ENCODE measurements at places on chromosomes 4 and X. TPM values are rescaled to one million over a fixed set of nuclear protein-coding genes. Genes with fewer than 3 reads are reported as not detected.

GJB1 gene
- total RNA-seq = not detected

EPGN gene
- total RNA-seq = 3.3 TPM

SPARCL1 gene
- 435 TPM for total RNA-seq

SORCS2 gene
- 2.4 TPM for total RNA-seq

DNA sequence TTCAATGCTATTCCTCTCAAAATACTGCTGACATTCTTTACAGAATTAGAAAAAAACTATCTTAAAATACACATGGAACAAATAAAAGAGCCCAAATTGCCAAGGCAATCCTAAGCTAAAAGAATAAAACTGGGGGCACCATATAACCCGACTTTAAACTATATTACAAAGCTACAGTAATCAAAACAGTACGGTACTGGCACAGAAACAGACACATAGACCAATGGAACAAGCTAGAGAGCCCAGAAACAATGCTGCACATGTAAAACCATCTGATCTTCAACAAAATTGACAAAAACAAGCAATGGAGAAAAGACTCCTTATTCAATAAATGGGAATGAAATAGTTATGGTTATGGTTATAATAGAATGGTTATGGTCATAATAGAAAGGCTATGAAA lies 482.6 kb downstream of the IDS start:
- DNase-seq = no peak

GRCh38 chr4:88411491-88412096 lies 32.9 kb downstream of the HERC6 start:
- no peak for DNase-seq

DNA sequence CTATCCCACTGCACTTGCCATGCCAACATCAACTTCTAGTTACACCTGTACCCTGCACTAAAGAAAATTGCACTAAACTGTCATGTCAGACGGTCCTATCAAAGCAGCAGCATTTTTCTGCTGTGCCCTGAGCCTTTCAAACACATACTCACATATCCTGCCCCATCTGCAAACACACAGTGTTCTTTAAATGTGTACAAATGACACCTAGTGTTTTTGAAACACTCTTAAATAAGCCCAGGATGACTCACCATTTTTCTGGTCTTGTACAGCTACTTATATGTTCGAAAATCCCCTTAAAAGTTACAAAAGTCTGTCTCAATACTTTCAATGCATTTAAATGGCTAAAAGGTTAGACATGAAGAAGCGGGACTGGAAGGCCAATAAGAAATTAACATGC lies 346.7 kb upstream of the PPARGC1A start:
- DNase-seq = no peak

DNA sequence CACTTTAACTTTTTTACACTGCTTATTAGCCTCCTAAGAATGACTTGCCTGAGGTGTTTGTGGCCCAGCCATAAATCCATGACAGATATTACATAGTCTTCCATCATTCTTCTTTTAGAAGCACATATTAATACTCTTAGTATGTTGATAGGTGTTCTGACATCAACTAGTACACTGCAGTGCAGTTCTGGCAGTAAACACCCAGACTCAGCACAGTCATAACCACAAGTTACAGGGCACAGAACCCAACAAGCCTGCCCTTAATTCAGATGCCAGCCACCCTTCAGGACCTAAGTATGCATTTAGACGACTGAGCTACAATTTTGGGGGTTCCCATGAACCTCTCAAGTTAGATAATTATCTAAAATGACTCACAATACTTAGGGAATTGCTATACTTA lies 36.5 kb upstream of the GUCY1B1 start:
- no peak for DNase-seq

GRCh38 chr4:120286813-120287212 lies 220.2 kb upstream of the MAD2L1 start:
- no peak for DNase-seq

DNA sequence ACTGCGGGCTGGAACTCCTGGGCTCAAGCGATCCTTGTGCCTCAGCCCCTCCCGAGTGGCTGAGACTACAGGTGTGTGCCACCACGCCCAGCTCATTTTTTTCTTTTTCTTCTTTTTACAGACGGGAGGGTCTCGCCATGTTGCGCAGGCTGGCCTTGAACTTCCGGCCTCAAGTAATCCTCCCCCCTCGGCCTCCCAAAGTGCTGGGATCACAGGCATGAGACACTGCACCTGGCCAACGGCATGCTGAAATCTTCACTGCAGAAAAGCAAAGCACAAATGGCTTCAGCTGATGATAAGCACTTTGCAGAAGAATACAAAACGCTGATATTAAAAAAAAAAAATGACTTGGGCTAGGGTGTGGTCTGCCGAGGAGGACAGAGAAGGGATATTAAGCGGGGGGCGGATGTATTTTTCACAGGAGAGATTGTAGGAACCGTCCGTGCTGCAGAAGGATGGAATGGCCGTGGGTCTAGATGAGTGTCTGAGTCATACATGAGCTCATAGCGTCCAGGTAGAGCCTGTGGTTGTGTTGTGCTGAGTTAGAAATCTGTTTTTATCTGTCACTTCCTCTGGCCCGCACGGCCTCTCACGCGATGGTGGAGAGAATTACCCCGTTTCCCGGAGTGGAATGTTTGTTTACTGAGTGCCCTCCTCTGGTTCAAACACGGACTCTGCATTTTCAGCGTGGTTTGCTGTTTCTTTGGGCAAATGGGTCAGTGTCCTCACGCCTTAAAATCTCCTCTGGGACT lies 8.5 kb upstream of the AKAP17A start:
- DNase-seq = no peak
